Activated CD4-positive, alpha-beta T cell treated with anti-CD3 and anti-CD28 coated beads, Interleukin-2, amount 50 U/mL, for 1 hour (primary cell): ENCODE measurements at places on chromosomes 4 and X.

GRCh38 chrX:32532262-32532661, 679.1 kb downstream of the DMD start:
- DNase-seq: no peak

DNA sequence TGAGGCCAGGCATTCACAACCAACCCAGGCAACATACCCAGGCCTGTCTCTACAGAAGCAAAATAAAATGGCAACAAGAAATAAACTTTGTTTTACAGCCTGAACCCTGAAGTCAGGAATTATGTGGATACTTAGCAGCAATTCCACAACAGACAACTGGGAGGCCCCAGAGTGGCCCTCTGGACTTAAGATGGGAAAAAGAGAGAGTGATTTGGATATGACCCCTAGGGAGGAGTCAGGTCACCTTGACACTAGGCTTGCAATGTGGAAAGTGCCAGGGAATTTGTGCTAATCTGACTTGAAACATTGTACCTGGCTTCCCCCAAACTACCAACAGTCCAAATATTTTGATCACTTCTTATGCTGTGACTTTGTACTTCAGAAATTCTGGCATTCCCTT, 193.1 kb downstream of the PARM1 start:
- DNase-seq: no peak

- no peak for DNase-seq
Observed at GRCh38 chr4:84530454-84530853, 31.4 kb upstream of the NKX6-1 start.

DNA sequence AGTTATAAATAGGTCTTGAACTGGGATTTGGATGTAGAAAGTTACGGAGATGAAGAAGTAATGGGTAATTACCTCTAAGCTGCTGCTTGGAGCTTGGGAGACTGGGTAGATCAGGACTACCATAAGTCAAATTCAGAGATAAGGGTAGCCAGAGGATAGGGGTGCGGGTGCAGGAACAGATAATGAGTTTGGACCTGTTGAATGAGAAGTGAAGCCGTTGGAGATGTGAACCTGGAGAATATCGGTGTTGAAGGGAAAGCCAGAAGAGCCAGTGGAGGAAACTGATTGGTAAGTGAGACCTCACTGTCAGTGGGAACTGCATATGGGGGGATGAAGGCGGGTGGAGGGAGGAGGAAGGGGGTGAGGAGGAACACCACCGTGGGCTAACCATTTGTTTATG, 618 bp upstream of the FOXO4 start:
- no peak for DNase-seq

- DNase-seq: no peak
Observed at GRCh38 chr4:125070861-125071260, 243.9 kb upstream of the FAT4 start.

GRCh38 chr4:1676605-1677525, 7.2 kb downstream of the FAM53A start:
- no peak for DNase-seq

DNA sequence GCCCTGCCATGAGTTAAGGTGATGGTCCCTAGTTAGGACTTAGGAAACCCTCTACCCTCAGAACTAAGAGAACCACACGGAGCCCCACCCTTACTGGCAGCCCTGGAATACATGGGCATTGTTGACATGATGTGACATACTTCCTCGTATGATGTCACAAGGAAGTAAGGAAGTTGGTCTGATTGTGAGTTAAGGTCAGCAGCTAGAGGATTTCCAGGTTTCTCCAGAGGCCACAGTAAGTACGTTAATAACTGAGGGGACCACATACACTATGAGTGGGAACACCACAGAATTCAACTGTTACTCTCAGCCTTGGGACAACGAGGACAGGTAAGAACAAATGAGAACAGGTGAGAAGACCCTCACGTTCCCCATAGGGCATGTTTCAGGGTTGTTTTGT, at the start of gene MAGEB5:
MAGEB5 (plus strand) TSS at position 301 of the 400 bp plus-strand sequence. CDS start 1,133 bp downstream, outside the sequence.
- no peak for DNase-seq
